Epithelial cell of alveolus of lung (primary cell): ENCODE measurements at places on chromosomes 2 and 18. TPM values are rescaled to one million over a fixed set of nuclear protein-coding genes. Genes with fewer than 3 reads are reported as not detected.

The RIT2 gene
- total RNA-seq, result not detected in 2 replicates

The ESPNL gene
- 0.39 and 2.9 TPM in 2 replicates for total RNA-seq

The FBXO48 gene
- 0.24 and 0.65 TPM in 2 replicates for total RNA-seq

The MAP3K19 gene
- not detected in 2 replicates for total RNA-seq

The GPR75 gene
- total RNA-seq, result 0.52 and 2.1 TPM in 2 replicates

The CASP8 gene
- 11.4 and 17.6 TPM in 2 replicates for total RNA-seq

The INPP1 gene
- total RNA-seq, result 12.2 and 18.0 TPM in 2 replicates

The TSHZ1 gene
- 8.7 and 22.4 TPM in 2 replicates for total RNA-seq

The UGT1A5 gene
- total RNA-seq, result not detected in 2 replicates

The GAD1 gene
- not detected in 2 replicates for total RNA-seq

The EIF2AK2 gene
- total RNA-seq, result 18.0 and 21.4 TPM in 2 replicates

The DNER gene
- total RNA-seq, result 1.2 and 4.8 TPM in 2 replicates

The GLI2 gene
- total RNA-seq, result 15.1 and 17.2 TPM in 2 replicates

The NAPG gene
- 19.2 and 21.9 TPM in 2 replicates for total RNA-seq

The SKOR2 gene
- not detected in 2 replicates for total RNA-seq

The VIL1 gene
- total RNA-seq, result not detected in 2 replicates

The ANKRD53 gene
- total RNA-seq, result 1.3 and 1.4 TPM in 2 replicates

The ORC2 gene
- total RNA-seq, result 8.0 and 10.7 TPM in 2 replicates

The ERFE gene
- 2.4 and 9.1 TPM in 2 replicates for total RNA-seq

The KLHL30 gene
- total RNA-seq, result 0.32 TPM in 1 of 2 replicates, not detected in the other

The SFTPB gene
- 1.9 TPM in 1 of 2 replicates, not detected in the other for total RNA-seq

The SLC4A5 gene
- total RNA-seq, result under 0.01 and 0.48 TPM in 2 replicates

The CHRND gene
- total RNA-seq, result 2.7 TPM in 1 of 2 replicates, not detected in the other

The CDCA7 gene
- 9.0 and 17.3 TPM in 2 replicates for total RNA-seq

The SCTR gene
- not detected in 2 replicates for total RNA-seq

The TRPM8 gene
- total RNA-seq, result not detected in 2 replicates

The CCL20 gene
- total RNA-seq, result 0.88 and 14.0 TPM in 2 replicates

The IL36A gene
- not detected in 2 replicates for total RNA-seq

The STON1 gene
- 7.5 and 28.5 TPM in 2 replicates for total RNA-seq

The PRKAG3 gene
- total RNA-seq, result 0.40 TPM in 1 of 2 replicates, not detected in the other

The C2orf80 gene
- not detected in 2 replicates for total RNA-seq

The ICOS gene
- not detected in 2 replicates for total RNA-seq

The CXCR1 gene
- total RNA-seq, result not detected in 2 replicates

The CREG2 gene
- total RNA-seq, result 0.91 TPM in 1 of 2 replicates, not detected in the other

The PROKR1 gene
- 0.08 and 0.13 TPM in 2 replicates for total RNA-seq

The KRTCAP3 gene
- 2.7 TPM in 1 of 2 replicates, not detected in the other for total RNA-seq

The PLA2R1 gene
- total RNA-seq, result 2.0 and 3.0 TPM in 2 replicates

The MCEE gene
- 15.4 and 19.6 TPM in 2 replicates for total RNA-seq

The CD28 gene
- total RNA-seq, result not detected in 2 replicates
